Small intestine (tissue), 16 donors: ENCODE measurements at places on chromosomes 1 and 21. TPM values are rescaled to one million over a fixed set of nuclear protein-coding genes. Genes with fewer than 3 reads are reported as not detected.
A peak's percentile ranks its signal among the peaks of the same experiment; 100 is the strongest.

RABGGTB gene
- 67.8 TPM for polyA plus RNA-seq

MAB21L3 gene
- polyA plus RNA-seq = 0.16 TPM

SYCP1 gene
- not detected for polyA plus RNA-seq

KRTAP22-1 gene
- not detected for polyA plus RNA-seq

C1QA gene
- 25.7 TPM for polyA plus RNA-seq

CLCA2 gene
- polyA plus RNA-seq = 0.37 TPM

TRMT13 gene
- 11.6 TPM for polyA plus RNA-seq

S100A2 gene
- 3.6 TPM for polyA plus RNA-seq

DNA sequence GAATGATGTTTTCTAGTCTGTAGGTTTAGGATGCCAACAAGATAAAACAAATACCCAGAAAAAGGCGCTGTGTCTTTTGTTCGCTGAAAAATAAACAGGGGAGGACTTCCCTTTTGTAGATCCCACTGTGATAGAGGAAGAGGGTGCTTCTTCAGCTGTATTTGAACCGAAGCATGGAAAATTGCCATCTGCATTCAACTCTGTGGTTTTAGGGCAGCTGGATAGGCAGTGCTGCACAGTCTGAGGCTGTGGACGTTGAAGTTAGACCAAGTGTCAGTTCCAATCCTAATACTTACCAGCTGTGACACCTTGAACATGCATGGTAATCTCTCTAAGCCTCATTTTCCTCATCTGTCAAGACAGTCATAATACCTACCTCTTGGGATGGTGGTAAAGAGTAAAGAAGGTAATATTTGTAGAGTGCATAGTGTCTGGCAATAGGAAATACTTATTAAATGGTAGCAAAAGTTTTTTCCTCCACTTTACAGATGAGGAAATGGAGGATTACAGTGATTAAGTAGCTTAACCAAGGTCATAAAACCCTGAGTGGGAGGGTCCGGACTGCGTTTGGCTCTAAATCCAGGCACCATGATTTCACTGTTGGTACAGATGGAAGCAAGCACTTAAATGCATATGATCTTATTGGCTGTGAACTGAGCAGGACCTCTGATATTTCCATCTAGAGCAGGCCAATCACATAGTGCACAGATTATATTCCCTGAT, 48.5 kb downstream of the UTP25 start:
- H3K27ac ChIP-seq = no peak overlapping the region
- no peaks in the 10 kb centered on the region for H3K4me1 ChIP-seq
- H3K36me3 ChIP-seq = no peaks in the 10 kb centered on the region
- DNase-seq = no peak
- H3K27me3 ChIP-seq = no peaks in the 10 kb centered on the region

- no peaks in the 10 kb centered on the region for H3K36me3 ChIP-seq
- no peaks in the 10 kb centered on the region for H3K4me1 ChIP-seq
- no peaks in the 10 kb centered on the region for H3K27me3 ChIP-seq
- no peak for DNase-seq
Measured at GRCh38 chr1:102715150-102715549, 393.2 kb downstream of the COL11A1 start.

- no peak overlapping the region for H3K4me3 ChIP-seq
- peaks cover 23% of the 10 kb centered on the region for H3K36me3 ChIP-seq
- no peak for DNase-seq
- H3K4me1 ChIP-seq = peaks cover 1% of the 10 kb centered on the region
- H3K27me3 ChIP-seq = no peaks in the 10 kb centered on the region
Measured at GRCh38 chr1:209613400-209614150, 30.1 kb downstream of the CAMK1G start.

DNA sequence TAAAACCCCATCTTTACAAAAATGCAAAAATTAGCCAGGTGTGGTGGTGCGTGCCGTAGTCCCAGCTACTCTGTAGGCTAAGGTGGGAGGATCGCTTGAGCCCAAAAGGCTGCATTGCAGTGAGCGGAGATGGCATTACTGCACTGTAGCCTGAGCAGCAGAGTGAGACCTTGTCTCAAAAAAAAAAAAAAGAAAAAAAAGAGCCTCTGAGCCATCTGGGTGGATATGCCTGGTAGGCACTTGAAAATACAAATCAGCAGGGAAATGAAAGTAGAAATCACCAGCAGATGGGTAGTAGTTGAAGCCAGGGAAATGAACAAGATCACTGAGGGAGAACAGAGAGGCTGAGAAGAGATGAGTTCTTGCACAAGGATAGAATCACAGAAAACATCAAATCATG, 131.0 kb upstream of the HMCN1 start:
- H3K4me3 ChIP-seq = no peak overlapping the region
- no peak for DNase-seq
- H3K36me3 ChIP-seq = no peaks in the 10 kb centered on the region
- H3K27ac ChIP-seq = no peak overlapping the region
- H3K4me1 ChIP-seq = no peaks in the 10 kb centered on the region

DNA sequence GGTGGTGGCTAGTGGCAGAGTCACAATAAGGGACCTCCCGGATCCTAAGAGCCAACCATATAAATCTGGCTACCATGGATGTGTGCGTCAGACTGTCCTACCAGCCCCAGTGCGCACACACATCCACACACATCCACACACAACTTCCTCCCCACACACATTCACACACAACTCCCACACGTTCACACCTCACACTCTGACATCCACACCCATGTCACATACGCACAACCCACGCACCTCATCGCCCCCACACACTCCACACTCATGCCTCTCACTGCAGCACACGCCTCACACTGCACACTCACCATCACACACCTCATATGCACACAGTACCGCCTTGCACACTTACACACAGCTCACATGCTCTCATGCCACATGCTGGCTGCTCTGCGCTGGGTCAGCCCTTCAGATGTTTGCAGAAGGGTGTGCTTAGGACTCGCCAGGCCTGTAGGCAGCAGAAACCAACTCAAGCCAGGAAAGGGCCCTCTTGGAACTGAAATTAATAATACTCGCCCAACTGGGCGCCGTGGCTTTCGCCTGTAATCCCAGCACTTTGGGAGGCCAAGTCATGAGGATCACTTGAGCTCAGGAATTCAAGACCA, 3.0 kb downstream of the LDLRAD2 start:
- no peaks in the 10 kb centered on the region for H3K36me3 ChIP-seq
- no peaks in the 10 kb centered on the region for H3K27me3 ChIP-seq
- no peak for DNase-seq
- H3K4me1 ChIP-seq = no peaks in the 10 kb centered on the region
- H3K27ac ChIP-seq = no peak overlapping the region
- H3K4me3 ChIP-seq = no peak overlapping the region

- H3K27me3 ChIP-seq = peaks cover 6% of the 10 kb centered on the region
- H3K4me1 ChIP-seq = no peaks in the 10 kb centered on the region
- H3K36me3 ChIP-seq = no peaks in the 10 kb centered on the region
Measured at GRCh38 chr1:3714284-3714741, 37.9 kb upstream of the CCDC27 start.

GRCh38 chr1:6329851-6330250, 63.7 kb downstream of the ACOT7 start:
- DNase-seq = no peak
- H3K4me1 ChIP-seq = peaks cover 12% of the 10 kb centered on the region
- no peaks in the 10 kb centered on the region for H3K36me3 ChIP-seq
- H3K4me3 ChIP-seq = no peak overlapping the region

DNA sequence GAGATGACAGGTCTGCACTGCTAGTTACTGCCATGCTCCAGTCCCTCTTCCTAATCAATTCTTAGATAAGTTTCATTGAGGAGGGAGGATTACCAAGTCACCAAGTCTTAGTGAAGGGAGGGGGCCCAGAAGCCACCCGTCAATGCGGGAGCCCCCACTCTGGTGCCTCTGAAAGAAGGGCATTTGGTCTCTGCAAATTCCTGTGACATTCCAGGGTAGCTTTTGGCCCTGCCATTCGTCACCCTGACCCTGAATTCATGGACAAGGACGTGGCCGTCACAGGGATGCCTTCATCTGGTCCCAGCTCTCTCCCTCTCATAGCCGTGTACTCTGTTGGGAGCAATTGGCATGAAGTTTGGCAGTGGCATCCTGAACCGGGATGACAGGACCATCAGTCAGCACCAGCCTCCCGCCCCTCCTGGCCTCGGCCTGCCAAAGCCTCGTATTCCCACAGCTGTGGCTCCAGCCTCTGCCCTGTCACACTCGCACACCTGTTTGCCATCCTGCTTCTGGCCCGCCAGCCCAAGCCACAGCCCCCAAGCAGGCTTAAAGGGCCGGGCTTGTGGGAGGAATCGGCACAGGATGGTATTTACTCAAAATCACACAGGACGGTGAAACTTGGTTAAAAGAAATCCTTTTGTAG, 150.7 kb downstream of the CLIC6 start:
- peaks cover 2% of the 10 kb centered on the region for H3K4me1 ChIP-seq
- DNase-seq = no peak
- H3K27ac ChIP-seq = no peak overlapping the region
- H3K4me3 ChIP-seq = no peak overlapping the region
- no peaks in the 10 kb centered on the region for H3K36me3 ChIP-seq

DNA sequence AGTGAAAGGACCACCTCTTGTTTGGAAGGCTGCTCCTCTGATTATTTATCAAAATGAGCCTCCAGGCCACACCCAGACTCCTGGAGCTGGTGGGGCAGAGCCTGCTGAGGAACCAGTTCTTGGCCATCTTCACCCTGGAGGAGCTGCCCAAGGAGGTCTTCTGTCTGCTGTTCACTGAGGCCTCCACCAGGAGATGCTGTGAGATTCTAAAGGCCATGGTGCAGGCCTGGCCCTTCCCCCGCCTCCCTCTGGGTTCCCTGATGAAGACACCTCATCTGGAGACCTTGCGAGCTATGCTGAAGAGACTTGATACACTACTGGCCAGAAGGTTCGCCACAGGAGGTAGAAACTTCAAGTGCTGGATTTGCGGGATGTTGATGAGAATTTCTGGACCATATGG, 61.7 kb upstream of the GJA8 start:
- H3K4me1 ChIP-seq = no peaks in the 10 kb centered on the region
- no peak overlapping the region for H3K27ac ChIP-seq
- no peak overlapping the region for H3K4me3 ChIP-seq
- DNase-seq = no peak

DNA sequence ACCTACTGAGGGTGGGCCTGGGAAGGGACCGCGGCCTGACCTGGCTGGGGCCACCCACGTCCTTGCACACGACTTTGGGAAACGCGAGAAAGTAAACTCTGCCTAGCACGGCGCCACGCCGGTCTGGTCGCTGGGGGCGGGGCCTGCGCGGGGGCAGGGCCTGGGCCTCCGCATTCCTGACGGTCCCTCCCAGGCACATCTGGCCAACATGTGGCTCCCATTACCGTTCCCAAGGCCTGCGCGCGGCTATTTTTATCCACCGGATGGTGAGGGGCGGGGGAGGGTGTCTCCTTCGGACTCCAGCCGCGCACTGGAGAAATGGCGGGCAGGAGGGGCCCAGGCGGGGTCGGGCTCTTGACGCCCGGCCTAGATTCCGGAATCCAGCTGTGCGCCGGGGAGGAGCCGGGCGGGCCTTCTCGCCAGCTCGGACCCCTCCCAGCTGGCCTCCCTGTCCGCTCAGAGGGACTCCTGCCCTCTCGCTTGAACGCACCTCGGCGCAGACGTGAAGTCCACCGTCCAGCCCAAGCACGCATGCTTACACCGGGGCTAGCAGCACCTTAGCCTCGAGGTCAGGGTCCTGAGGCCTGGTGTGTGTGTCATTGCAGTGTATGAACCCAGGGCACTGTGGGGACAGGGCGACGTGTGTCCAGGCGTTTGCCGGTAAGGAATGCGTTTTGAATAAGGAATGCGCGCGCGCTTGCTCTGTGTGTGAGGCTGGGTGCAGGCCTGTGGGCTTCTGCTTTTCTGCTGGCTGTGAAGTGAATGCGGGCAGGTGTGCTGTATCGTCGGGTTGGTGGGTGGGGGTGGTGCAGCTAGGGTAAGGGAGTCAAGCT, 2.1 kb downstream of the EVA1B start:
- H3K27me3 ChIP-seq = no peaks in the 10 kb centered on the region
- H3K4me1 ChIP-seq = peaks cover 3% of the 10 kb centered on the region
- peaks cover 35% of the 10 kb centered on the region for H3K36me3 ChIP-seq
- peak overlapping the region; percentile 66 for H3K27ac ChIP-seq
- no peak overlapping the region for H3K4me3 ChIP-seq

GRCh38 chr1:168939110-168939946, 167.2 kb upstream of the ATP1B1 start:
- H3K4me1 ChIP-seq = no peaks in the 10 kb centered on the region
- peak; percentile 81 for DNase-seq
- H3K4me3 ChIP-seq = no peak overlapping the region
- peak overlapping the region; percentile 54 for H3K27ac ChIP-seq

DNA sequence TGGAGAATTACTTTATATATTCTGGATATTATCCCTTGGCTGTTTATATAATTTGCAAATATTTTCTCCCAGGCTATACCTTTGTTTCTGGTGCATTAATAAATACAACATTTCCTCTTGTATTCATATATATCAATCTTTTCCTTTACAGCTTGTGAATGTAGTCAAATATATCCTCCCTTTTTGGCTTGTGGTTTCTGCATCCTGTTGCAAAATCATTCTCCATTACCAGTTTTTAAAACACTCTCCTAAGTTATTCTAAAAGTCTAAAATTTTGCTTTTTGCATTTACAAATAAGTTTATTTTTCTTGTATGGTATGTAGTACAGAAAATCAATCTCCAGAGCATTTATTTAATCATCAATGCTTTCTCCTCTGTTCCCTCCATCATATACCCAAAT, 909.4 kb downstream of the ADGRL2 start:
- no peak for DNase-seq
- no peaks in the 10 kb centered on the region for H3K4me1 ChIP-seq
- no peaks in the 10 kb centered on the region for H3K27me3 ChIP-seq
- H3K4me3 ChIP-seq = no peak overlapping the region

GRCh38 chr1:17805869-17806684, 50.9 kb downstream of the ACTL8 start:
- DNase-seq = no peak
- no peak overlapping the region for H3K4me3 ChIP-seq
- no peaks in the 10 kb centered on the region for H3K27me3 ChIP-seq
- H3K4me1 ChIP-seq = no peaks in the 10 kb centered on the region
- no peak overlapping the region for H3K27ac ChIP-seq
- no peaks in the 10 kb centered on the region for H3K36me3 ChIP-seq

- no peak for DNase-seq
- H3K4me1 ChIP-seq = no peaks in the 10 kb centered on the region
- H3K27me3 ChIP-seq = no peaks in the 10 kb centered on the region
- H3K27ac ChIP-seq = no peak within 1 kb of the TSS
Measured at GRCh38 chr1:109539676-109540075, at the start of gene GPR61. TSS of gene GPR61 (plus strand) at chr1:109539872. CDS start at chr1:109543023, 3,151 bp downstream.

- no peak overlapping the region for H3K27ac ChIP-seq
- H3K36me3 ChIP-seq = no peaks in the 10 kb centered on the region
- H3K27me3 ChIP-seq = no peaks in the 10 kb centered on the region
- DNase-seq = peak; percentile 25
Measured at GRCh38 chr21:34543017-34543416, 31.0 kb upstream of the KCNE1 start.

GRCh38 chr1:2801535-2802291, at the start of gene TTC34:
TSS of gene TTC34 (minus strand) at chr1:2801693. CDS start at chr1:2800827, 866 bp downstream.
- no peak within 1 kb of the TSS for H3K27ac ChIP-seq
- H3K36me3 ChIP-seq = no peaks in the 10 kb centered on the region
- no peaks in the 10 kb centered on the region for H3K4me1 ChIP-seq
- DNase-seq = peak; percentile 42
- H3K27me3 ChIP-seq = peaks cover 9% of the 10 kb centered on the region

GRCh38 chr1:201656311-201657032, 117.5 kb downstream of the NAV1 start:
- peak; percentile 93 for DNase-seq
- H3K27me3 ChIP-seq = no peaks in the 10 kb centered on the region
- no peak overlapping the region for H3K4me3 ChIP-seq
- peaks cover 22% of the 10 kb centered on the region for H3K4me1 ChIP-seq
- no peaks in the 10 kb centered on the region for H3K36me3 ChIP-seq
- peak overlapping the region; percentile 46 for H3K27ac ChIP-seq

GRCh38 chr1:8424539-8425116, 106.7 kb downstream of the SLC45A1 start:
- peak overlapping the region; percentile 56 for H3K4me3 ChIP-seq
- H3K36me3 ChIP-seq = peaks cover 3% of the 10 kb centered on the region
- H3K4me1 ChIP-seq = peaks cover 13% of the 10 kb centered on the region
- peak; percentile 91 for DNase-seq
